ENCODE measurements at places on chromosomes 16 and 17. TPM values are rescaled to one million over a fixed set of nuclear protein-coding genes. Genes with fewer than 3 reads are reported as not detected.

CCL17 gene
- polyA plus RNA-seq: not detected

DNA sequence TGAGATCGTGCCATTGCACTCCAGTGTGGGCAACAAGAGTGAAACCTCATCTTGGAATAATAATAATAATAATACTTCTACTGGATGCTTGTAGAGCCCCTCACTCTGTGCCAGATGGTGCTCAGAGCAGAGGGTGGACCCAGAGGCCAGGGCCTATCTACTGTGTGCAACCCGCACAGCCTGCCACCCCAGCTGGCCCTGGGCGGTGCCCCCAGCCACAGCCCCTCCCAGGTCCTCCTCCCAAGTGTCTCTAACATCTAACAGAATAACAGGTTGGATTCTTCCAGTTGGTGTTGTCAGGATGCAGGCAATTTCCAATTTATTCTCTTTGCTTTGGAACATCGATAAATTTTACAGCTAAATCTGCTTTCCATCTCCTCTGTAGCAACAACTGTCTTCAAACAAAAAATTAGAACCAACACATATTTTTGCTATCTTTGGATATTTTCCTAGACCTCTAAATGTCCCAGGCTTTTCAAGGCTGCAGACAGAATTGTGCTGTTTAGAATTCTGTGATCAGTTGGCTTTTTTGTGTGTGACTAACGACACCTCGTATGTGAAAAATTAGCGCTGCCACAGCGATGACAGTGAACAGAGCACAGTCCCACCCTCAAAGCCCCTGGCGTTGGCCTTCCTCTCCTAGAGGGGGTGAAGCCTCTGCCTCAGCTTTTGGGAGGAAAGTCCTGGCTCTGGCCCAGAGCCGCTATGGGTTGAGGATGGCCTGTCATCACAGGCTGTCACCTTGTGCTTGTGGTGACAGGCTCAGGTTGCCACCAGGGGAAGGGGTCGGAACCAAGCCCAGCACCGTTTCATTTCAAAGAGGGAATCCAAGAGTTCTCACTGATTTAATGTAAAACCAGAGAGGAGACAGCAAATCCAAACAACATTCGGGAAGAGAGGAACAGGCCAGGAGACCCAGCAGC lies 7.6 kb upstream of the EVPL start:
- peaks cover 3% of the 10 kb centered on the region for H3K4me1 ChIP-seq
- peaks cover 13% of the 10 kb centered on the region for H3K36me3 ChIP-seq
- no peak for DNase-seq
- H3K27ac ChIP-seq: peak overlapping the region; percentile 63
- no peak overlapping the region for H3K4me3 ChIP-seq
- H3K27me3 ChIP-seq: no peaks in the 10 kb centered on the region

DNA sequence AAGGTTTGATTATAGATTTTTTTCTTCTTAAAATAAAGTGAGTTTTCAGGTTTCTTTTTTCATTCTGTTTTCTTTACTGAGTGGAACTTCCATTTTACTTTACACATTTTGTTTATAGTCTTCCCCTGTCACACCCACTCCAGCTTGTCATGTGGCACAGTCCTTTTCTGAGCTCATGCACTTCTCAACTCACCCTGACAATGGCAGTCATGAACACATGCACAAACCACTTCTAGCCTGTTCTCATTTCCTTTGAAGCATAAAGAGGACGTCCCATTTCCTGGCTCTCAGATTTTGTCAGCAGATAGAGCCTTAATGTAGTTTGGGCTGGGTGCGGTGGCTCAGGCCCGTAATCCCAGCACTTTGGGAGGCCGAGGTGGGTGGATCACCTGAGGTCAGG lies 168.0 kb downstream of the AHSP start:
- no peaks in the 10 kb centered on the region for H3K27me3 ChIP-seq
- no peaks in the 10 kb centered on the region for H3K36me3 ChIP-seq
- no peaks in the 10 kb centered on the region for H3K4me1 ChIP-seq
- no peak overlapping the region for H3K27ac ChIP-seq

DNA sequence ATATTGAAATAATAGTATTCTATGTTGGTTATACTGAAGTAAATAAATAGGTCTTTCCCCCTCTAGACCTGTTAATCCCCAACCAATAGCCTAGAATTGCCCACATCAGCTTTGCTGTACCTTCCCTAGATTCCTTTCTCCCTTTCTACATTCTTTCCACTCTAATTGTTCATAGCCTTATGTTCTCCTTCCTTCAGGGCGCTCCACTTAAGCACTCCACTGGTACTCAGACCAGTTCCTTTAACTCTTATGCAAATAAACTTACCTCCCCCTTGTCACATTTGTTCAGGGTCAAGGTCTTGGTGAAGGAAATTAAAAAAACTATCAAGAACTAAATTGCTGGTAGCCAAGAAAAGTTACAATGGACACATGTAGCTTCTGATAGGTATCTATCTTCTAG lies 294.8 kb downstream of the UTP18 start:
- H3K27ac ChIP-seq: no peak overlapping the region
- no peak for DNase-seq
- no peaks in the 10 kb centered on the region for H3K36me3 ChIP-seq
- no peaks in the 10 kb centered on the region for H3K4me1 ChIP-seq

CCDC78 gene
- 0.95 TPM for polyA plus RNA-seq

DNA sequence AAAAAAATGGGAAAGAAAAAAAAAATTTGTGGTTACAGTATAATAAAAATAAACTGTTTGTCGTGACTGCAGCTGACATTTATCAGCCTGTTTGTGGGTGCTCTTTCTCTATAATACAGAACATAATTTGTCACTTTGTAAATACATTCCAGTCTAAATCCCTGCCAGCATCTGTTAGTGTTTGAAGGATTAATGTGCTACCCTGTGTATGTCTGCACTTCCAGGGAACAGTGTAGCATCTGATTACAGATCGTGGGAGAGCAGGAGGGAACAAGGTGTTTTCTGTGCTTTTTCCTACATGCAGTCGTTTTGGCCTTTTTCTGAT lies 265.1 kb downstream of the WWOX start:
- no peaks in the 10 kb centered on the region for H3K36me3 ChIP-seq
- H3K4me3 ChIP-seq: no peak overlapping the region
- no peaks in the 10 kb centered on the region for H3K27me3 ChIP-seq
- H3K27ac ChIP-seq: no peak overlapping the region

- no peaks in the 10 kb centered on the region for H3K27me3 ChIP-seq
- no peak overlapping the region for H3K4me3 ChIP-seq
- peaks cover 26% of the 10 kb centered on the region for H3K4me1 ChIP-seq
- no peaks in the 10 kb centered on the region for H3K36me3 ChIP-seq
- DNase-seq: no peak
- no peak overlapping the region for H3K27ac ChIP-seq
Measured at GRCh38 chr17:44059101-44059892, 7.2 kb downstream of the LSM12 start.

DNA sequence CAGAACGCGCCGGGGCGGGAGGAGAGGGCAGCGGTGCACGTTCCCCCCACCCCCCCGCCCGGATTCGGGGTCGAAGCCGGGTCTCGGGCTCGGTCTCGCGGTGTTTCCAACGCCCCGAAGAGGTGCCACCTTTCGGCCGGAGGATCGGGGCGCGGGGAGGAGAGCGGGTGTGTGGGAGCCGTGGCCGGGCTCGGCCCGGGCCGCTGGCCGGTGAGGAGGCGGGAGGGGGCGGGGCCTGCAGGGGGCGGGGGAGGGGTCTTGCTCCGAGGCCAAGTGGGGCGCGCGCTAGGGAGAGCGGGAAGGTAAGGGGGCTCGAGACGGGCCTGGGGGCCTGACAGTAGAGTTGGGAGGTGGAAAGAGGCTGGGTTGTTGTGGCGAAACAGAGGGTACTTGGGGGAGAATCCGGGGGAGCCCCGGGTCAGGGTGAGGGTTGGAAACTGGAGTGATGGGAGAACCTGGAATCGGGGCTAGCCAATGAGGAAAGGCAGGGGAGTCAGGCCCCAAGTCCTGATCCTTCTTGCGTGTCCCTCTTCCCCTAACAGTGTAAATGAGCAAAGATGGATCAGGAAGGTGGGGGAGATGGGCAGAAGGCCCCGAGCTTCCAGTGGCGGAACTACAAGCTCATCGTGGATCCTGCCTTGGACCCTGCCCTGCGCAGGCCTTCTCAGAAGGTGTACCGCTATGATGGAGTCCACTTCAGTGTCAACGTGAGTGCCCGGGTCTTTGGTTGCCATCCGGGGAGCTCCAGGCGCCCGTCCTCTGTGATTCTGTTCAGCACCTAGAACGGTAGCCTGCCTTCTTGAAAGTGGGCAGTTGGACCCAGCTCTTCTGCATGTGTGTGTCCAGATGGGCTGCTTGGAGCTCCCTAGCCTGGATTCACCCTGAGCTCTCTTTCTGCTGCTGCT lies 873 bp downstream of the SETD1A start:
- H3K36me3 ChIP-seq: peaks cover 21% of the 10 kb centered on the region
- H3K4me1 ChIP-seq: peaks cover 34% of the 10 kb centered on the region
- DNase-seq: no peak
- peak overlapping the region; percentile 94 for H3K4me3 ChIP-seq
- peak overlapping the region; percentile 90 for H3K27ac ChIP-seq
- H3K27me3 ChIP-seq: no peaks in the 10 kb centered on the region

- H3K4me3 ChIP-seq: no peak overlapping the region
- H3K36me3 ChIP-seq: no peaks in the 10 kb centered on the region
- H3K27ac ChIP-seq: no peak overlapping the region
- peak; percentile 23 for DNase-seq
- H3K4me1 ChIP-seq: no peaks in the 10 kb centered on the region
Measured at GRCh38 chr17:78497115-78497540, 80.1 kb downstream of the DNAH17 start.

GRCh38 chr16:51244887-51245657 lies 94.0 kb upstream of the SALL1 start:
- no peak for DNase-seq
- no peaks in the 10 kb centered on the region for H3K36me3 ChIP-seq
- H3K4me1 ChIP-seq: no peaks in the 10 kb centered on the region
- no peak overlapping the region for H3K4me3 ChIP-seq

CDR2 gene
- 3.8 TPM for polyA plus RNA-seq

DNA sequence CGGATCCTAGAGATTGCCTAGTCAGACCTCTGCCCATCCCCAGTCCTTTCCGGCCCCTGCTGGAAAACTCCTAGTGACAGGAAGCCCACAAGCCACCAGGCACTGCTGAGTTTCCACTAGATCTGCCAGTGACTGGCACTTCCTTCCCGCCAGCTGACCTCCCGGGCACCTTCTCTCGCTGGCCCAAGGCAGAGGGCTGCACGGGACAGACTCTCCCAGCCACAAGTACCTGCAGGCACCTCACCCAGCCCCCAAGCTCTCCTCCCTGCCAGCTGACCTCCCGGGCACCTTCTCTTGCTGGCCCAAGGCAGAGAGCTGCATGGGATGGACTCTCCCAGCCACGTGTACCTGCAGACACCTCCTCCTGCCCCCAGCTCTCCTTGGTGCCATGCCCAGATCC lies 66.3 kb upstream of the DOC2B start:
- H3K36me3 ChIP-seq: peaks cover 6% of the 10 kb centered on the region
- H3K27ac ChIP-seq: no peak overlapping the region
- peaks cover 14% of the 10 kb centered on the region for H3K4me1 ChIP-seq
- H3K4me3 ChIP-seq: no peak overlapping the region

AOC2 gene
- polyA plus RNA-seq: not detected

DNA sequence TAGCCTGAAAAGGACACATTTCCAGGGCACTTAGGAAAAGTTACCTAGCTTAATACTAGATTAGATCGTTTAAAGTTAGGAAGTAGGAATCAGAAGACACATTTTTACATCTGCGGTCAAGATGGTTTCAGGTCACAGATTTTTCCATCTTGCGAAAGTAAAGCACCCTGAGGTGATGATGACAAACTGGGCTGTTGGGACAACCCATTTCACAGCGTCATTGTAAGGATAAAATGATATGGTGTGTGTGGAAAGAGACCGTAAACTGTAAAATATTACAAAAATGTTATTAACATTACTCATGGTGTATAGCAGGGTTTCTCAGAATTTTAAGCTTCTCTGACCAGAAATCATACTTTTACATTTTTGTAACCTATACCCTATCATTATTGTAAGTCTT lies 10.1 kb upstream of the MAP2K6 start:
- no peak overlapping the region for H3K27ac ChIP-seq
- DNase-seq: no peak
- peaks cover 14% of the 10 kb centered on the region for H3K27me3 ChIP-seq
- no peaks in the 10 kb centered on the region for H3K4me1 ChIP-seq
- no peak overlapping the region for H3K4me3 ChIP-seq

DNA sequence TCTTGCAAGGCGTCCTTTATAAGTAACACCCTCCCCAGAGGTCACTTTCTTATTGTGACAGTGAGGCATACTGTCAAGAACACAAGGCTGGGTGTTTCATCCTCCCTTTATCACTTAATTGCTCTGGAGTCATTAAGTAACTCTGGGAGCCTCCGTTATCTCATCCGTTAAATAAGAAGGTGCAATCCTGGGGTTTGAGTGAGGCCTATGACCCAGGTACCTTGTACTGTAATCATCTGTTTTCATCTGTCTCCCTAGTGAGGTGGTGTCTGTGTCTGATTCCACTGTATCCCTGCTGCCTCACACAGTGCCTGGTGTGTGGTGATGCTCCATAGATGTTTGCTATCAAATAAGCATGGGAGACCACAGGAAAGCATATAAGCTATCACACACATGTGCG lies 17.7 kb downstream of the TNS4 start:
- peaks cover 42% of the 10 kb centered on the region for H3K4me1 ChIP-seq
- no peak for DNase-seq
- H3K4me3 ChIP-seq: peak overlapping the region; percentile 52

- H3K4me1 ChIP-seq: no peaks in the 10 kb centered on the region
- no peak for DNase-seq
- H3K27me3 ChIP-seq: peaks cover 7% of the 10 kb centered on the region
Measured at GRCh38 chr16:82667437-82667836, 40.7 kb downstream of the CDH13 start.

DNA sequence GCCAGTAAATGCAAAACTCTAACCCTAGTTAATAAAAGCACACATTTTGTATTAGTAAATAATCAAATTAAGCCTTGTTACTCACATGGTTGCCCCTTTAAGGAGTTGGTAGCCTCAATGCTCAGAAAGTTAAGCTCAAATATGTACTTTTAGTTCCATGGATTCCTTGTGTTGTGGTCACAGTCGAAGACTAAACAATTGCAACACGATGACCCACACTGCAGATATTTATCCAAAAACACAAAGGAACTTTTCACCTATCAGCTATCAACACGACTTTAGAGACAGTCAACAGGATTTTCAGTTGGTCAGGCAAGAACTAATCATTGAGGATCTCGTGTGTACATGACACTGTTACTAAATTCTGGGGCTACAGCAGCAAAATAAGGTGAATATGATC lies 47.4 kb upstream of the NUDT7 start:
- H3K27ac ChIP-seq: no peak overlapping the region
- no peak overlapping the region for H3K4me3 ChIP-seq
- DNase-seq: no peak
- no peaks in the 10 kb centered on the region for H3K4me1 ChIP-seq
- no peaks in the 10 kb centered on the region for H3K27me3 ChIP-seq
- H3K36me3 ChIP-seq: no peaks in the 10 kb centered on the region

NLRC3 gene
- 12.7 TPM for polyA plus RNA-seq
